Caco-2 (cell line): ENCODE measurements at places on chromosomes 3 and 15.
A peak's percentile ranks its signal among the peaks of the same experiment; 100 is the strongest.

GRCh38 chr3:72126441-72127223 lies 341.7 kb upstream of the PROK2 start:
- no peaks in the 10 kb centered on the region for H3K36me3 ChIP-seq
- DNase-seq, result no peak
- H3K27me3 ChIP-seq, result no peaks in the 10 kb centered on the region
- H3K4me1 ChIP-seq, result no peaks in the 10 kb centered on the region

- H3K27ac ChIP-seq, result no peak overlapping the region
- no peak for DNase-seq
- no peaks in the 10 kb centered on the region; the same call in 1 of the 2 replicates for H3K27me3 ChIP-seq
- no peak overlapping the region for H3K4me3 ChIP-seq
- H3K36me3 ChIP-seq, result no peaks in the 10 kb centered on the region
- H3K4me1 ChIP-seq, result no peaks in the 10 kb centered on the region
Observed at GRCh38 chr3:126394977-126395321, 240 bp downstream of the CFAP100 start.

GRCh38 chr15:98649472-98650416 lies 1.4 kb downstream of the IGF1R start:
- no peaks in the 10 kb centered on the region for H3K36me3 ChIP-seq
- H3K4me1 ChIP-seq, result peaks cover 23% of the 10 kb centered on the region
- no peaks in the 10 kb centered on the region for H3K27me3 ChIP-seq
- peak overlapping the region; percentile 86 for H3K27ac ChIP-seq
- no peak for DNase-seq
- peak overlapping the region; percentile 83 for H3K4me3 ChIP-seq

GRCh38 chr3:178512647-178513046 lies 23.6 kb upstream of the KCNMB2 start:
- no peak overlapping the region for H3K4me3 ChIP-seq
- H3K27ac ChIP-seq, result no peak overlapping the region
- no peaks in the 10 kb centered on the region for H3K36me3 ChIP-seq
- H3K4me1 ChIP-seq, result peaks cover 15% of the 10 kb centered on the region
- no peaks in the 10 kb centered on the region for H3K27me3 ChIP-seq

DNA sequence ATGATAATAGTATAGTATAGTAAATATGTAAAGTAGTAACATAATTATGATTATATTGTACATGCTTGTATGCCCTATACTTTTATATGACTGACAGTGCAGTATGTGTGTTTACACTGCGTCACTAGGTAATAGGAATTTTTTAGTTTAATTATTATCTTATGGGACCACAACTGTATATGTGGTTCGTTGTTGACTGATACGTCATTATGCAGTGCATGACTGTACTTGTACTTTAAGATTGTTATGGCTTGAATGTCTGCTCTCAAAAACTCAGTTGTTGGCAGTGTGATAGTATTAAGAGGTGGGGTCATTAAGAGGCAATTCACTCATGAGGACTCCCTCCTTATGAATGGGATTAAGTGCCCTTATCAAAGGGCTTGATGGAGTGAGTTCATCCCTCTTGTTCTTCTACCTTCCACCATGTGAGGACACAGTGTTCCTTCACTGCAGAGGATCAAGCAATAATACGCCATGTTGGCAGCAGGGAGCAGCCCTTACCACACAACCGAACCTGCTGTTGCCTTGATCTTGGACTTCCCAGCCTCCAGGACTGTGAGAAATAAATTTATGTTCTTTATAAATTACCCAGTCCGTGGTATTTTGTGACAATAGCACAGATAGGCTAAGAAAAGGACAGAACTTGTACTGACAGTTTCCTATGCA lies 152.2 kb downstream of the NEK11 start:
- no peak overlapping the region for H3K4me3 ChIP-seq
- no peaks in the 10 kb centered on the region for H3K27me3 ChIP-seq
- H3K36me3 ChIP-seq, result no peaks in the 10 kb centered on the region
- H3K4me1 ChIP-seq, result no peaks in the 10 kb centered on the region

DNA sequence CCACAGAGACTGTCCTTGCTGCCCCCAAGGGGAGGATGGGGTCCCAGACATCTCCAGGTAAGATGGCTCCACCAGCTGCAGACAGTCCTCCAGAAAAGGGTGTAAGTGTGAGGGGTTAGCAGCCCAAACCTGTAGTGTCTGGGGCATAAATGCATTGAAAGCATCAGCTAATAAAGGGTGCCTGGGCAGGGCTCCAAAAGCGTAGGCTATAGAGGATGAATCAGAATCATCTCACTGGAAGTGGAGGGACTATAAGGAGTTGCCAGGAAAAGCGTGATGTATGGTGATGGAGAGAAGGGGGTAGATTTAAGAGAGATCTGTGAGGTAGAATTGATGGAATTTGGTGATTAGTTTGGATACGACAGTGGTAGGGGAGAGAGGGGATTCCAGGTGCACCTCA lies 79.9 kb upstream of the ONECUT1 start:
- H3K4me3 ChIP-seq, result no peak overlapping the region
- no peaks in the 10 kb centered on the region for H3K36me3 ChIP-seq
- no peaks in the 10 kb centered on the region for H3K27me3 ChIP-seq
- no peak overlapping the region for H3K27ac ChIP-seq

- DNase-seq, result no peak
- peak overlapping the region; percentile 81 for H3K27ac ChIP-seq
Observed at GRCh38 chr15:50764461-50765194, 878 bp downstream of the SPPL2A start.

GRCh38 chr15:101211897-101212296 lies 40.0 kb downstream of the CHSY1 start:
- H3K27ac ChIP-seq, result no peak overlapping the region
- DNase-seq, result no peak

GRCh38 chr3:187767266-187768012 lies 22.2 kb upstream of the BCL6 start:
- DNase-seq, result no peak
- no peak overlapping the region for H3K27ac ChIP-seq
- no peaks in the 10 kb centered on the region for H3K36me3 ChIP-seq
- no peaks in the 10 kb centered on the region for H3K27me3 ChIP-seq
- H3K4me1 ChIP-seq, result peaks cover 4% of the 10 kb centered on the region; the same call in 1 of the 2 replicates

DNA sequence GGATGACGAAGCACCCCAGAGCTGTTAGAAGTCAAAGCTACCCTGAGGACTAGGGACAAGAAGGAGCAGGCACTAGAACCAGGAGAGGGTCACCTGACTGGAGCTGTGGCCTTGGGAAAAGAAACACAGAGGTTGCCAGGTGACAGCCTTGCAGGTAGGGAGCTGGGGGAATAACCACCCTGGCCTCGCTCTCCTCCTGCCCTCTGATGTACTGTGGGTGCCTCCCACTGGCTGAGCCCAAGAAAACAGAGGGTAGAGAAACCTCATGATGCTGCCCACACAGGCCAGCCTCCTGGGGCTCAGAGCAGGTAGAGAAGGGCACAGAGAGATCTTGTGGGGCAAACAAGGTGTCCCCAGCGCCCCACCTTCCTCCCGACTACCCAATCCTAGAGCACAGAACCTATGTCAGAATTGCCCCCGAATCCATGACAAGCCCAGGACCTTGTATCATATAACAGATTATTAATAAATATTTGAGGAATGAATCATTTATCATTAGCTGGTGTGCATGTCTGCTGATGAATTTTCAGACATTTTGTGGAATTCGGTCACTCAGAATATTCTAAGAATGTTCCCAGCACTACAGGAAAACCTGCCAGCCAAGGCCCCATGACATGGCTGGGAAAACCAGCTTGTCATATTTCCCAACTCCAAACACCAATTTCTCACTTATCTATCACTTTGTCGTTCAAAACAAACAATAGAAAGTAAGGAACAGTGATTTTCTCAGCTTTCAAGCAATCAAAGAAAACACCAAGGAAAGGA lies 59.8 kb upstream of the MEX3B start:
- no peaks in the 10 kb centered on the region for H3K4me1 ChIP-seq
- no peaks in the 10 kb centered on the region for H3K36me3 ChIP-seq
- DNase-seq, result no peak

DNA sequence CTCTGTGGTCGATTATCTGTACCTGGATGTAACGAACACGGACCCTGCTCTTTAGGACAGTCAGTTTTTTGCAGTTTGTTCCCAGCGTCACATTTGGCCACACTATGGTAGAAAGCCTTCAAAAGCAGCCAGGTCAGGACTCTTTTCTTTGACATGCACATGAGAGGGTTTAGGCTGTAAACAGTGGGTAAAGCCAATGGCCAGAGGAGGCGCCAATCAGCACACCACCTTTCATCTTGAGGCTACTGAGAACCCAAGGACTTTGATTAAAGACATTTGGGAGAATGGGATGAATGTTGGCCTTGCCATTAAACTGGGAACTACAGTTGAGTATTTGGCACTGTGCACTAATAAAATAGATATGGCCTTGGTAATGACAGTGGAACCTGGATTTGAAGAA lies 225.9 kb downstream of the OXSM start:
- H3K27me3 ChIP-seq, result no peaks in the 10 kb centered on the region
- H3K27ac ChIP-seq, result no peak overlapping the region
- H3K36me3 ChIP-seq, result no peaks in the 10 kb centered on the region
- no peak for DNase-seq
- no peaks in the 10 kb centered on the region for H3K4me1 ChIP-seq

DNA sequence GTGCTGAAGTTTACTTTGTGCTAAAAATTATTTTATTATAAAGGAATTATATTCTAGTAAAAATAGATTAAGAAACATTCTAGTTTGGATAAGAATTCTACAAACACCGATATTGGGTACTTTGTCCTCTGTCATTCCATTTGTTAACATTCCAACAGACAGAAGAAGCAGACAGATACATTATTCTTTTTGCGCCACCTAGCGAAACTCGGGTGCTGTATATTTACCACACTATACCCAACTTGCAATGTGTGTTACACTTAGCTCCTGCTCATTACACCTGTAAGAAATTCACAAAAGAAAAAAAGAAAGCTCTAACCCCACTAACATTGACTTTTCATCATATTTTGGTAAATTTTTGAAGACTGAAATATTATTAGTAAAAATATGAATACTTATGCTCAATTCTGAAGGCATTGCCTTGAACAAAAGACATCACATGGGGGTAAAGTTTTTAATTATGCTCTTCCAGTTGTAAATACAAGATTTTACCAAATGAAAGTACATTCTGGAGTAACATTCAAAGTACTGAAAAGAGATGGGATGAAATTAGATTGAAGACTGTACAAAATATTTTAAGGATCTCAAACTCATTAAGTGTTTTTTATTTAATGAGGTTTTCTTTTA lies 136.5 kb upstream of the MLF1 start:
- DNase-seq, result peak; percentile 64
- no peak overlapping the region for H3K4me3 ChIP-seq
- H3K27ac ChIP-seq, result no peak overlapping the region
- H3K36me3 ChIP-seq, result no peaks in the 10 kb centered on the region

- no peaks in the 10 kb centered on the region for H3K27me3 ChIP-seq
- H3K36me3 ChIP-seq, result no peaks in the 10 kb centered on the region
- peaks cover 11% of the 10 kb centered on the region for H3K4me1 ChIP-seq
- no peak overlapping the region for H3K27ac ChIP-seq
Observed at GRCh38 chr3:2851835-2852234, 258.3 kb downstream of the IL5RA start.

DNA sequence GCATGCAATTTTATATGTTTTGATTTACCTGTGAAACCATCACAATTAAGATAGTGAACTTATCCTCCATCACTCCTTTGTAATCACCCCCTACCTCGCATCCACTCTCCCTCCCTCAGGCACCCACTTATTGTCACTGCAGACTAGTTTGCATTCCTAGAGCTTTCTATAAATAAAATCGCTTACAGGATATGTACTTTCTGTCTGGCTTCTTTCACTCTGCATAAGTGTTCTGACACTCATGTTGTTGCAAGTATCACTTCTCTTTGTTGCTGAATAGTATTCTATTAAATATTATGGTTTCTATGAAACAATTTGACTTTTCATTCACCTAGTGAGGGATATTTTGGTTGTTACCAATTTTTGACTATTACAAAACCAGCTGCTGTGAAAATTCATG lies 139.3 kb downstream of the RSRC1 start:
- no peaks in the 10 kb centered on the region for H3K4me1 ChIP-seq
- no peak overlapping the region for H3K4me3 ChIP-seq

DNA sequence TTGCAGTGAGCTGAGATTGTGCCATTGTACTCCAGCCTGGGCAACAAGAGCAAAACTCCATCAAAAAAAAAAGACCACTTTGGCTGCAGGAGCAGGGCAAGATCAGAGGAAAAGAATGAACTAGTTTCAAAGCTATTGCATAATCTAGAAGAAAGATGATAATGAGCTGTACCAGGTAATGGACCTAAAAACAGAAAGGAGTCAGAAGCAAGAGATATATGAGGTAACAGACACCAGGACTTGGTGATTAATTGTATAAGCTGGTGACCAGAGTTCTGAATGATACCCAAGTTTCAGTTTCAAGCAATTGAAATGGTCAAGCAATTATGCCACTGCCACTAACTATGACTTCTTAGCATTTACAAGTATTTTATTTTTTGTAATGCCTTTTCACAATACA lies 2.9 kb downstream of the POLQ start:
- H3K27ac ChIP-seq, result no peak overlapping the region
- no peaks in the 10 kb centered on the region for H3K27me3 ChIP-seq
- H3K4me1 ChIP-seq, result peaks cover 5% of the 10 kb centered on the region
- H3K4me3 ChIP-seq, result no peak overlapping the region
- no peaks in the 10 kb centered on the region; the same call in 1 of the 2 replicates for H3K36me3 ChIP-seq

GRCh38 chr15:38991701-38992100 lies 427.1 kb upstream of the RASGRP1 start:
- H3K27me3 ChIP-seq, result no peaks in the 10 kb centered on the region
- no peak for DNase-seq
- H3K4me3 ChIP-seq, result no peak overlapping the region
- H3K36me3 ChIP-seq, result no peaks in the 10 kb centered on the region

DNA sequence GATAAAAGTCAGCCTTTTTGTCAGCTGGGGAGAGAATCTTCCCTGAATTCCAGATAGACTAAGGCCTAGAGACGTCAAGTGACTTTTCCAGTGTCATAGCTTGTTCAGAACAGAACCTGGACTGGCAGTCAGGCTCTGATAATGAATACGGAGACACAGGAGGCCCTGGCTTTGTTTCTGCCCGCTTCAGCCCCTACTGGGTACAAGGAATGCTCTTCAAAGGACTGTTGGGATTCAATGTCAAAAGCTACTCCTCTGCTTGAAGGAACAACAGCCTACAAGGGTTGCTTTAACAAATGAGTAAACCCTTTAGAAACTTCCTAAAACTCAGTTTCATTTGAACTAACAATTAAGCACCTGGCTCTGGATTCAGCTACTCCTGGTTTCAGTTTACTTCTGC lies 412.3 kb downstream of the OXSM start:
- DNase-seq, result no peak
- no peak overlapping the region for H3K27ac ChIP-seq
- no peak overlapping the region for H3K4me3 ChIP-seq
- no peaks in the 10 kb centered on the region for H3K36me3 ChIP-seq
- no peaks in the 10 kb centered on the region for H3K4me1 ChIP-seq

DNA sequence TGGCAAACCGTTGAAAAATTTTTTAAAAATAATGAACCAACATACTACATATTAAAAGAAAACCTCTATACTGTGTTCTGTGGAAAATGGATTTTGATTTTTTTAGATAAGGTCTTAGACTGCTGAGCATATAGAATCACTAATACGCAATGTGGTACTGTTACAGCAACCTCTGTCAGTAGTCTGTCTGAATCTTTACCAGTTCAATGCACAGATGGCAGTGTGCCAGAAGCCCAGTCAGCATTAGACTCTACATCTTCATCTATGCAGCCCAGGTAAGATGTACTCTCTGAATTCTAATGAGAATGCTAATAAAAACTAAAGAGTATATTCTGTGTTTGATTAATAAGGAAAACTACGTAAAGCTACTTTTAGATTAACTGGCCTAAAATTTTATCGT lies 31.3 kb upstream of the FAH start:
- DNase-seq, result no peak
- no peak overlapping the region for H3K27ac ChIP-seq
- H3K27me3 ChIP-seq, result no peaks in the 10 kb centered on the region
- no peaks in the 10 kb centered on the region for H3K4me1 ChIP-seq
- no peak overlapping the region for H3K4me3 ChIP-seq

GRCh38 chr15:25678500-25678855 lies 184.6 kb downstream of the ATP10A start:
- H3K27ac ChIP-seq, result no peak overlapping the region
- no peaks in the 10 kb centered on the region for H3K36me3 ChIP-seq
- H3K4me3 ChIP-seq, result no peak overlapping the region
